Tongue (tissue), 3 donors: ENCODE measurements at places on chromosomes 11 and 22. TPM values are rescaled to one million over a fixed set of nuclear protein-coding genes. Genes with fewer than 3 reads are reported as not detected.

- DNase-seq: no peak
These were observed 37.5 kb downstream of the BIRC2 start for GRCh38 chr11:102384419-102385079.

The CATSPER1 gene
- total RNA-seq: not detected

The DDX10 gene
- total RNA-seq: 20.5 TPM

The TESMIN gene
- 0.10 TPM for total RNA-seq
